ENCODE measurements at places on chromosomes 3 and 15.

DNA sequence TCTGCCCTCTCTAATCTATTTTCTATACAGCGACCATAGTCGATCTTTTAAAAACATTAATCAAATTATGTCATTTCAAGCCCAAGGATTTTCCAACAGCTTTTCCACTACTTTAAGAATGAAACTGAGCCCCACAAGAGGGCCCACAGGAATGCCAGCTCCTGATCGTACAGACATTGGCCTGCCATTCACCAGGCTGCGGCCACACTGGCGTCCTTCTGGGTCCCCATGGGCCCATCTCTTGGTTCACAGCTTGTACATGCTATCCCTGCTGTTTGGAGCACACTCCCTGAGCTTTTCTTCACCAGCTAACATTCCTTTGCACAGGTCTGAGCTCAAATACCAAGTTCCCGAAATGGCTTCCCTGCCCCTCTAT is 149.6 kb downstream of the MYLK start:
- no peak for DNase-seq

DNA sequence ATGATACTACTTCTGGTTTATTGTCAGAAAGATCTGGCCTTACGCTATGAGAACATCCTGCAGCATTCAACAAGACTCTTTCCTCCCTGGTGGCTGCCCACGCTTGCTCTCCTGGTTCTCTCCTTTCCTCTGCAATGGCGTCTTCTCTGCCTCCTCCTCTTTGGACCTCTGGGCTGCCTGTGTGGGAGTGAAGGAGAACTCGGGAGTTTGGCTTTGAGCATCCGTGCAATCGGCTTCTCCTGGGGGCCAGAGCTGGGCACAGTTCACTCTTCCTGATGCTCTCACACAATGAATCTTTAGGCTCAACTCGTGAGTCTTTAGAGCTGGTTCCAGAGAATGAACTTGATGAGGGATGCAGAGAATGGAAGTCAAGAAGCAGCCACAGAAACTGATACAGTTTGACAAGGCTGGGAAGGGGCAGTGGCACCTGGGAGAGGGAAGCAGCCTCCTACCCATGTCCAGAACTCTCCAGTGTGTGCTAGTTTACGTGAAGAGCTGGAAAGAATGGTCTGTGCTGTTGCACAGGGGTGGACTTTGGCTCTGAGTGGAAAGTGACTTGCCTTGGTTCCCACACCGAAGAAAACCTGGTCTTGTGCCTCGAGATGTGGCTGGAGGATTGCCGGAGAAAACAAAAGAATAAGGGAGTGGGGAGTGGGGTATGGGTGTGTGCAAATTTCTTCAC is 37.9 kb downstream of the RPLP1 start:
- no peak for DNase-seq

GRCh38 chr15:52031556-52031955 is 12.5 kb downstream of the MAPK6 start:
- DNase-seq, result no peak

DNA sequence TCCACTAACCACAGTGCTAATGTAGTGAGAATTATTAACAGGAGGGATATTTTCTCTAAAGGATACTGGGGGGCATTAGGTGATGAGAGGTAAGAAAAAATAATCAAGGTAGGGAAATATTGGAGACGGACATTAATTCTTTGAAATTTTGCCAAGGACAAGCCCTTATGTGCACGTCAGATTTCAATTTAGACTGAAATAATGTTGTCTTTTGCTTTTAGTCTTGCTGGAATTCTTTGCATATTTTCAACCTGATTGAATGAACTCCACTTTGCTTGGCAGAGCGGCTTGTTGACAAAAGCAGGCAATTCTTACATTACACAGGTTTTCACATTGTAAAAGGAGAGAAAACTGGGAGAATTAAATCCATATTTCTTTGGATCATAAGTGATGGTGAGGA is 25.0 kb upstream of the C3orf52 start:
- peak; percentile 40 for DNase-seq

DNA sequence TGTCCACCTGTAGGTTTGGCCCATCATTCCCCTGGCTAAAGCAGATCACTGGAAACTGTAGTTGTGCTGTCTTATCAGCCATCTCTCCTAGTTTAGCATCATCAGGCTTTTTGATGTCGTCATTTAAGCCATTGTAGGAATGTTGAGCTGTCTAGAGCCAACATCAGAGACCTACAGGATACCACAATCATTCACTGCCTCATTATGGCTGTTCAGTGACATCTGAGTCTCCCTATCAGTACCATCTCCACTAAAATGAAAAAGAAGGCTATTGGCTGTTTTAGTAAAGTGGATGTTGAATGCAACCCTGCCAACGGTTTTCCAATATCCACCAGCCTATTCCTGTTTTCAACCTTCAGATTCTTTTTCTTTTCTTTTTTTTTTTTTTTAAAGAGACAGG is 29.2 kb downstream of the RLBP1 start:
- no peak for DNase-seq
